ENCODE measurements at places on chromosomes 16 and 17.

DNA sequence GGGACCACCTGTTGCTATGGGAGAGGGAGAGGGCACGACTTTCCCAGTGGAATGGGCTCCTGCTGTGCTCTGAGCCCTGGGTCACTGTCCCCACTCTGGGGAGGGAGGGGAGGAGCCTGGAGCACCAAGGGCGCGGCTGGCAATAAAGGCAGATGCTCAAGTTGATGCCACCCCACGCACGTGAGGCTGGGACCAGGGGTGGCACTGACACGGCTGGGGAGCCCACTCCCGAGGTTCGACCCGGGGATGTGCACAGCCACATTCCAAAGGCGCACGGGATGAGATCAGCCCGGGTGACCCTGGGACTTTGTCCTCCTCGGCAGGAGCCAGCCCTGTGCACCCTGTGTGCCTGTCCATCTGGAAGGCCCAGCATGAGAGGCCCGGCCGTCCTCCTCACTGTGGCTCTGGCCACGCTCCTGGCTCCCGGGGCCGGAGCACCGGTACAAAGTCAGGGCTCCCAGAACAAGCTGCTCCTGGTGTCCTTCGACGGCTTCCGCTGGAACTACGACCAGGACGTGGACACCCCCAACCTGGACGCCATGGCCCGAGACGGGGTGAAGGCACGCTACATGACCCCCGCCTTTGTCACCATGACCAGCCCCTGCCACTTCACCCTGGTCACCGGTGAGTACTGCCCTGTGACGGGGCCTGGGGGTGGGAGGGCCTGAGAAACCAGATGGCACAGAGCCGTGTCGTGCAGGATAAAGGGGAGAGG lies at the start of gene ENPP7:
Gene ENPP7 (plus strand): TSS at position 175 of the 715 bp plus-strand sequence. CDS start 197 bp downstream, at position 372.
- DNase-seq: no peak

- DNase-seq: no peak
These were observed at the start of gene PYCARD for GRCh38 chr16:31202414-31203375. TSS of gene PYCARD (minus strand) at chr16:31202760. CDS start at chr16:31202690, 70 bp downstream.

DNA sequence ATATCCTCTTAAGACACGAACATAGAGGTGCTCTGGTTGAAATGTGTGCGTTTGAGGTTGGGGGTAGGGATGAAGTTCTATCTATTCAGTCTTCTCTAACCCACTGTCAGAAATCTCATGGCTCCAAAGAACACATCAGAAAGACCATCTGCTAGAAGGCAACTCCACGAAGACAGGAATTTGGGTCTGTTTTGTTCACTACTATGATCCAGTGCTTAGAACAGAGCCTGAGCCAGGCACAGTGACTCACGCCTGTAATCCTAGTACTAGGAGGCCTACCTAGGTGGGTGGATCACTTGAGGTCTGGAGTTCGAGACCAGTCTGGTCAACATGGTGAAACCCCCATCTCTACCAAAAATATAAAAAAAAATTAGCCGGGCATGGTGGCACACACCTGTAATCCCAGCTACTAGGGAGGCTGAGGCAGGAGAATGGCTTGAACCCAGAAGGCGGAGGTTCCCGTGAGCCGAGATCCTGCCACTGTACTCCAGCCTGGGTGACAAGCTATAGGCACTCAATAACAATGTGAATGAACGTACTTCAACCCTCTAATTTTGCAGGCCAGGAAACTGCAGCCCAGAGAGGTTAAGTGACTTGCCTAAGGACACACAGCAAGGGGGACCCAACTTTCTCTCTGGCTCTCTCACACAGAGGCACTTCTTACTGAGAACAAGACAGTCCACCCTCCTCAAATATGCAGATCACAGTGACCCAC lies 2.3 kb downstream of the CASKIN2 start:
- DNase-seq: no peak

- no peak for DNase-seq
These were observed 8.4 kb upstream of the LGALS3BP start for GRCh38 chr17:78988152-78988551.

DNA sequence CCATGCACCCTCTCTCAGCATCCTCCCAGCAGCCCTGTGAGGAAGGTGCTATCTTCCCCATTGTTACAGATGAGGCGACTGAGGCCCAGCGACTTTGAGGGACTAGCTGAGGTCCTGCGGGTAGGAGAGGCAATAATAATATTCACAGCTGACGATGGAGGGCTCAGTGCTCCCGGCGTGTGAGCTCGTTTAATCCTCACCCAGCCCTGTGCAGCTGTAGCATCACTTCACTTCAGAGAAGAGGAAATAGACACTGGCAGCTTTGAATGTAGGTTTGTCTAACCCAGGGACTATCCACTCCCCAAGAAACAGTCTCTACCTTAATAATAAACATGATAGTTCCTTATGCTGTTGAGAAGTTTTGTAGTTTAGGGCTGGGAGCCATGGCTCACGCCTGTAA lies 21.6 kb downstream of the LASP1 start:
- DNase-seq: no peak

DNA sequence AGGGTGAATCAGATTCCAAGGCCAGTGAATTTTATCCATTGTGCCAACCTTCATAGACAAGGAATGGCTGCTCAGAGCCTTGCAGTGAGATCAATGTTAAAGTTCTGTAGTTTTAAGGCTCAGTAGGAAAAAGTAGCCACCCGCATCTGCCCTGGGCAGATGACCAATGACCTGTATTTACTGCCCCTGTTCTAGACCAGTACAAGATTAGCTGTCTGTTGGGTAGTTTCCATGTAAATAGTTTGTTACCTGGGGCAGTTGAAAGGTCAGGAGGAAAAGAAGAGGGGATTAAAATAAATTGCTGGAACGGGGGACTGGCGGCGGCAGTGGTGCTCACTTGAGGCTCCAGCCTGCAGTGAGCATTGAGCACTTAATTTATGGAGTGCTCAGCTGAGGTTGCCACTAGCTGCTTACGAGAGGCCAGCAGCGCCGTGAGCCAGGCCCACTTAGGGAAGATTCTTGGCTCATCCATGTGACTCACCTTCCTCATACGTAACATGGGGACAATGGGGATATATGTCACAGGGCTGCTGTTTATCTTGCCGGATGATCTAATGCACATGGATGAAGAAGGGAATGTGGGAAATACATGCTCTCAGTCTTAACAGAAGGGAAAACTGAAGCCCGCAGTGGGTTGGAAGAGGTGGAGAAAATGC lies 10.7 kb upstream of the NOS2 start:
- peak; percentile 10 for DNase-seq

GRCh38 chr16:87950765-87951551 lies at the start of gene BANP:
TSS of gene BANP (plus strand) at chr16:87951434. CDS start at chr16:87975116, 23,682 bp downstream.
- DNase-seq: peak; percentile 51

DNA sequence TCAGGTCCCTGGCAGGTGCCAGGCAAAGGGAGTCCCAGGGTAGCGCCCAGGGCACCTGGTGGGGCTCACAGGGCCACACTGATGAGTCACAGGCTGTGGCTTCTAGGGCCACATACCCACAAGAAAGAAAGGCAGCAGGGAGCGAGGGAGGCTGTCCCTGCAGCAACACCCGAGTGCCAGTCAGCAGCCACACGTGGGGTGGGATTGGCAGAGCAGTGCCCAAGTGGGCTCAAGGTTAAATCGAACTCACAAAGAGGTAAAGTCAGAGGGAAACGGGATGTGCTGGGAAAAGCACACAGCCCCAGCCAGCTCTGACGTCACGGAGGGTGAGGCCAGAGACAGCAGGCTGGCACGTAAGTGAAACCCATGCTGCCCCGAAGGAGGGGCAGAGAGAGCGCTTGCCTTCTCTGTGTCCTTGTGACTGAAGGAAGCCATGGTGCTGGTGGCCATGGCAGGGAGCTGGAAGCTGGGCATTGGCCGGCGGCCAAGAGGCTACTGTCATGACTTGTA lies 33.8 kb downstream of the FA2H start:
- no peak for DNase-seq

GRCh38 chr17:35540589-35541404 lies 3.3 kb upstream of the SLFN12L start:
- no peak for DNase-seq

DNA sequence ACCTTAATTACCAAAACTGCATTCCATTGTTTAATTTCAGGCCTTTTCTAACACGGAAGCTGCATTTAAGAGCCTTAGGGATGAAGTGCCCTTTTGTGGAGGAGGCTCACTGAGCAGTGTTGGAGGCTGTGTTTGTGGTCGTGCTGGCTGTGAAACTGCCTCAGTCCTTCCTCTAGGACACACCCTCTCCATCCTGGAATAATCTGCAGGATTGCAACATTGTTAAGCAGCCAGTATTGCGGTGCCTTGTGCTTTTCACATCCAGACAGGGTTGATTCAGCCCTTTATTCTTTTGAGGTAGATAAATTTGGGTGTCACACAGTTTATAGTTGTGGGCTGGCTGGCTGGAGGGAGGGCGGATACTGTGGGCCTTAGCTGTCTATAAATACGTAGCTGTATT lies 141.6 kb downstream of the CDRT15L2 start:
- no peak for DNase-seq

GRCh38 chr16:790086-790485 lies 1.7 kb downstream of the CHTF18 start:
- no peak for DNase-seq

GRCh38 chr17:74085434-74085833 lies 118.0 kb upstream of the RPL38 start:
- DNase-seq: no peak

DNA sequence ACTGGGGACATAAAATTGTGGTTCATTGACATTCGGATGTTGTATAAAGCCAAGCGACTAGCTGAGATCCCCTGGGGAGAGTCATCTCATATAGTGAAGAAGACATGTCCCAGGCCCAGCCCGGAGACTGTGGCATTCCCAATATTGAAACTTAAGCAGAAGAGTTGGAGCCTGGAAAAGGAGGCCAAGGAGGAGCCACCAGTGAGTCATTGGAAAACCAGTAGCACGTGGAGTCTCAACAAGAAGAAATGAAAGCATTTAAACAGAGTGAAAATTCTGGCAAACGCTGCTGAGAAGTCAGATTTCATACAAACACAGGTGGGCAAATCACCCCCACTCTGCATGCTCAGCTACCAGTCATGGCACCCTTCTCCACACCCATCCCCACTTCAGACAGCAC lies 9.4 kb upstream of the ELAC2 start:
- DNase-seq: no peak

DNA sequence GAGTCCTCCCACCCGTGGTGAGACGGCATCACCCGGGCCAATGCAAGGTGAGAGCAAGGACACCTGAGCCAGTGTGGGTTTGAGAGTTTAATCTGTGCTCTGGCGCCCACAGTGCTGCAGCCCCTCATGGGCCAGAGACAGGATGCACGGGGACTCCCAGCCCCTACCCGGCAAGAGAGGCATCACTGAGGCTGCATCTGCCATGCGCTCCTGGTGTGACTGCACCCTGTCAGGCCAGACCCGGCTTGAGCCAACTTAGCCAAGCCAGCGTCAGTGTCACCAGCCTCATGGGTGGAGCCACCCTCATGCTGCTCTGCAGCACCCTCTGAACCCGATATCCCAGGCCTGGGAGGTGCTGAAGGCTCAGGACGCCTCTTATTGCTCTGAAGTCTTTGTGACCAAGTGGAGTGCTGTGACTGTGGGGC lies 1.3 kb upstream of the BRICD5 start:
- DNase-seq: no peak

DNA sequence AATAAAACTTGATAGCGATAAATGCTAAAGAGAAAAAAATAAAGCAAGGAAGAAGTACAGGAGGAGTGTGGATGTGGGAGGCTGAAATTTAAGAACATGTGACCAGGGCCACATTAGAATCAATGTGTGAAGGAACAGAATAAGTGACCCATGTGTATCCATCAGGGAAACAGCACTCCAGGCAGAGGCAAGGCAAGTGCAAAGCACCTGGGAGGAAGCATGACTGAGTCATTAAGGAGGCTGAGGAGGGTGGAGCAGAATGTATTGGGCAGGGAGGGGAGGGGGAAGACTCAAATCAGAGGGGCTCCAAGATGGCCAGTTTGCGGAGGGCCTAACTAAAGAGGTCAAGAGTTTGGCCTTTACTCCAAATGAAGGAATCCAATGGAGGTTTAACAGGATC lies 8.0 kb downstream of the CDR2 start:
- no peak for DNase-seq
